ENCODE measurements at places on chromosomes 4 and X. TPM values are rescaled to one million over a fixed set of nuclear protein-coding genes. Genes with fewer than 3 reads are reported as not detected.
A peak's percentile ranks its signal among the peaks of the same experiment; 100 is the strongest.

Gene PPA2
- total RNA-seq = 76.8 TPM

Gene CLGN
- not detected for total RNA-seq

Gene SLC6A14
- not detected for total RNA-seq

Gene COX18
- 16.5 TPM for total RNA-seq

Gene NXF2B
- total RNA-seq = not detected

Gene PABPC5
- total RNA-seq = 1.8 TPM

Gene LANCL3
- 0.95 TPM for total RNA-seq

Gene WDR17
- 5.3 TPM for total RNA-seq

Gene FHIP1A
- total RNA-seq = 28.8 TPM

DNA sequence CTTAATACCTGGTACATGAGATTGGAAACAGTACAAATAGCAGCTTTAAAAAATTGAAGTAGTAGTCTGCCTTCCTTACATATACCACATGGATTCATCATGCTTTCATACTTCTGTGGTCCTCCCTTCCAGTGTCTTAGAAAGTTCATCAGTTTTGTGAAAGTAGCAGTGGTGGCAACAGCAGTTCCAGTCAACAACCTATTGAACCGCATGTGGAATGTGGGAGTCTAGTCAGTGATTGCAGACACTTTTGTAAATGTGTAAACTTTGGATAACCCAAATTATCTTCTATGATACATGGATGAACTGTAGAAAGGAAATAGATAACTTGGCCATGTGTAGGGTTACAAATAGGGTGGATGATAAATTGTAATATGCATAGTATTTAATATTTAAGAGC is 34.1 kb downstream of the FNIP2 start:
- no peak overlapping the region for H3K27ac ChIP-seq
- no peaks in the 10 kb centered on the region for H3K27me3 ChIP-seq
- DNase-seq = no peak

- DNase-seq = no peak
- no peaks in the 10 kb centered on the region for H3K36me3 ChIP-seq
- no peaks in the 10 kb centered on the region for H3K27me3 ChIP-seq
- H3K4me3 ChIP-seq = no peak overlapping the region
- H3K4me1 ChIP-seq = no peaks in the 10 kb centered on the region
- H3K27ac ChIP-seq = no peak overlapping the region
Observed at GRCh38 chrX:148732743-148733142, 232.3 kb downstream of the AFF2 start.

DNA sequence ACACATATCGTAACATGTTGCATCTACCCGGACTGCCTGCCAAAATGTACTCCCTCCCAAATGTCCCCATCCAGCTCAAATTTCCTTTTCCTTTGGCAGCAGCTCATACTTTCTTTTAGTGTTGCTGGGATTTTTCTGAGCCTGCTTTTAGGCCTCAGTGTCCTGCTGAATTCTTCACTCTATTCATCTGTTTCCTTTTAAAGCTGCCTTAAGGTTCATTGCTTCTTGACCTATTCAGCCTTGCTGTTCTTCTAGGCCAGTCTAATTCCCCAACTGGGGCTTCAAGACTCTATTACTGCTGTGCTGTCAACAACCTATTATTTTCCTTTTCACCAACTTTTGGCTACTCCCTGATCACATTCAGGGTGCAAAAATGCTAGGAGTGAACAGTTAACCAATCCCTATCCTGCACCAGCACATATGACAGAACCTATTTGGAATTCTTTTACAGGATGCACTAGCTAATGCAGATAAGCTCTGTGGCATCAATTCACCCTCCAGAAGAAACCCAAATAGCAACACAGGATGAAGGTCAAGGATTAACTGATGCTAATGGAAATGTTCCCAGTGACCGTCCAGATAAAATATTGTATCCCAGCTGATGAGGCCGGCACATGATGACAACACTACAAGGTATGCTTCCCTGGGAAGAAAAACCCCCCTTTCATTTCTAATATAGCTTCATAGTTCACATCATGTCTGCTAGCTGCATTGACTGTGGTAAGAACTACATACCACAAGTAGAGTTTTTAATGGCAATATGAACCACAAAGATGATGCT is 114.7 kb upstream of the TTC29 start:
- no peaks in the 10 kb centered on the region for H3K36me3 ChIP-seq
- peaks cover 12% of the 10 kb centered on the region for H3K4me1 ChIP-seq
- DNase-seq = no peak
- H3K4me3 ChIP-seq = no peak overlapping the region
- H3K27me3 ChIP-seq = no peaks in the 10 kb centered on the region

GRCh38 chrX:105821471-105822121 is 743 bp upstream of the NRK start:
- H3K36me3 ChIP-seq = no peaks in the 10 kb centered on the region
- peak overlapping the region; percentile 63 for H3K27ac ChIP-seq
- H3K27me3 ChIP-seq = no peaks in the 10 kb centered on the region
- no peaks in the 10 kb centered on the region for H3K4me1 ChIP-seq

DNA sequence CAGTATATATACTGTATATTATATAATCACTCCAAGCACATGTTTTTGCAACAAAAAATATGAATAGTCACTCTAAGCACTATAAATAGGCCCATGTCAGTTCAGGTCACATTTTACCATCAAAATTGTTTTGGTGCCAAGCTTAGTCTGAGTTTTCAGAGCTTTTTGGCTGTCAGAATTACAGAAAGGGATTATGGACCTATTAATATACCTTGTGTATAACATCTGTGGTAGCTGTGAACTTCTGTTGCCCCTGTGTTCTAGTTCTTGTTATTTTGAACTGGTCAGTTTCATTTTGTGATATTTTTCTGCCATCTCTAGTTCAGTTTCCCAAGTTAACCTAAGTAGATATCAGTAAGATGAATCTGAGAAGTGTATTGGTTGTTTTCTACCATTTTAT is 22.9 kb downstream of the EXOC1 start:
- no peak overlapping the region for H3K4me3 ChIP-seq
- H3K27ac ChIP-seq = no peak overlapping the region
- no peaks in the 10 kb centered on the region for H3K27me3 ChIP-seq
- no peak for DNase-seq
- peaks cover 21% of the 10 kb centered on the region for H3K36me3 ChIP-seq

DNA sequence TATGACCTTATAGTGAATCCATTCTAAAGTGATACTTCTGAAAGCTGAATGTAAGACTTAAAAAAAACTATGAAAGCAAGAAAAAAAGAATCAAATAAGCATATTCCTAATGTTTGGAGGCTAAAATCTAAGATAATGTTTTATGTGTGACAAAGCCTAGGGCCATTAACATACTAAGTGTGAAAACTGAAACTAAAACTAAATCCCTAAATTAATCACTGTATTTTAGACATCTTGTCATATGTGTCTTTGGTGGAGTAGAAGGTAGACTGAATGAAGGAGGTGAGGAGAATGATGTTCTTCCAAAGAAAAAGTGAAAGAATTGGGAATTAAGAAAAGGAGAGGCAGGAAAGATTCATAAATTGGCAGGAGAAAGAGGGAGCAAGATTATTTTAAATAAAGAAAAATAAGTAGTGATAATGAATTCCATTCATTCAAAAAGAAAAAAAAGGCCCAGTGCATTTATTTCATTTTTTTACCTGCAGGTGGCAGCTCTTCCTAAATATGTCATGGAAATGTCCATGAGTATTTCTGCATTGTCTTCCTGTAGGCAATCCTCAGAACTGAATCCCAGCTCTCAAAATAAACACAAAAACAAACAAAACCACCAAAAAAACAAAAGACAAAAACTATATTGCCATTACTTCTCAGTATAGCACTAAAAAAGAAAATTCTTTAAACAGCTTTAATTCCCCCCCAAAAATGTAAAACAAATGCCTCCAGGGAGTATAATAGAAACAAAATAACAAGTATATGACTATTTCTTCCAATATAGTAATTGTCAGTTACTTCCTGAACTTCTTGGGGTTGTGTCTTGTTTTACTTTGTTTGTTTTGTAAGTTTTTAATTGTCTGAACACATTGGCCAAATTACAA is 17.0 kb upstream of the AP1AR start:
- DNase-seq = no peak
- no peaks in the 10 kb centered on the region for H3K4me1 ChIP-seq
- H3K36me3 ChIP-seq = no peaks in the 10 kb centered on the region
- no peak overlapping the region for H3K4me3 ChIP-seq
- H3K27me3 ChIP-seq = no peaks in the 10 kb centered on the region

DNA sequence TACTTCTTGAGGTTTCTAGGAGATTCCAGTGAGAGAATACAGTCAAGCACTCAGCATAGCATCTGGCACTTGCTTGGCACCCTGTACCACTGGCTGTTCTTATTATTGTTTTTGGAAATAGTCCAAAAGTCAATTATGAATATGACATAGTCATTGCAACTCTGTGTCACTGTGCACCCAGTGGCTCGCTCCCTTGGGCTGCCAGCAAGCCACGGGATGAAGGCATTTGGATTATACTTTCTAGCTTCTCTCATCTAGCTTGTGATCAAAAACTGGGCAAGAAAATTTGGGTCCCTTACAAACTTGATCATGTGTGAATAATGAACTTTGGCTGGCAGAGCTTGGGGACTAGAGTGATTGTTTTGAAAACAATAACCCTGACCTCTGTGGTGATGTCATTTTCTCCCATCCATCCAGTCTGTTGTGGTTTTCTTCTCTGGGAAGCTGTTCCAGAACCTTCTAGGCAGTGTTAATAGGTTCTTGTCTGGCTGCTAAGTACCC is 32.7 kb upstream of the LIMCH1 start:
- H3K27me3 ChIP-seq = no peaks in the 10 kb centered on the region
- no peak overlapping the region for H3K4me3 ChIP-seq
- peak; percentile 8 for DNase-seq
- no peaks in the 10 kb centered on the region for H3K36me3 ChIP-seq
- peaks cover 54% of the 10 kb centered on the region for H3K4me1 ChIP-seq

- peak overlapping the region; percentile 63 for H3K27ac ChIP-seq
- H3K36me3 ChIP-seq = no peaks in the 10 kb centered on the region
- no peaks in the 10 kb centered on the region for H3K27me3 ChIP-seq
- DNase-seq = no peak
- peak overlapping the region; percentile 51 for H3K4me3 ChIP-seq
- no peaks in the 10 kb centered on the region for H3K4me1 ChIP-seq
Observed at GRCh38 chrX:123481913-123482851, 250.7 kb downstream of the THOC2 start.

All from thoracic aorta (tissue), 2 donors.